ENCODE measurements at places on chromosomes 16 and 17. TPM values are rescaled to one million over a fixed set of nuclear protein-coding genes. Genes with fewer than 3 reads are reported as not detected.

TBC1D3C gene
- total RNA-seq = 1.3 TPM

BTBD17 gene
- total RNA-seq = not detected

AXIN2 gene
- 1.8 TPM for total RNA-seq

DNA sequence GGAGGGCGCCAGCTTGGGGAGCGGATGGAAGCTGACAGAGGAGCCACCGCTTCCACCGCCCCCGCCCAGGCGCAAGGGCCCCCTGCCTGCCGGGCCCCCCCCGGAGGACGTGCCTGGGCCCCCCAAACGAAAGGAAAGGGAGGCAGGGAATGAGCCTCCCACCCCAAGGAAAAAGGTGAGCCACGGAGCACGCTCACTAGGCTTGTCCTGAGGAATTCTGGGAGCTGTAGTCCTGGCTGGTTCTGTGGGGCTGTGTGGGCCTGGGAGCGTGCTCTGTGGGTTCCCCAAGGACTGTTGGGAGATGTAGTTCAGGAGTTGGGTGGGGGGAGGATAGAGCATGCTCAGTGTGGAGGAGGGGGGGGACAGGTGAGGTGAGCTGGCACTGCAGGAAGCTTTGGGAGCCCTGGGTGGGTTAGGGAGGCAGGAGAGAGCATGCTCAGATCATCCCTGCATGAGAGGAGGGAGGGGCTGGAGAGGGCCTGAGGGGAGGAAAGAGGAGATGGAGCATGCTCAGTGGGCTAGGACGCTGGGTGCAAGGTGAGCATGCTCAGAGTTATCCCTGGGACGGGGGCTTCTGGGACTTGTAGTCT is 4.5 kb downstream of the FBXL19 start:
- DNase-seq = peak; percentile 42

- DNase-seq = no peak
Observed at GRCh38 chr16:73499276-73499675, 451.3 kb upstream of the ZFHX3 start.

- no peak for DNase-seq
Observed at GRCh38 chr17:56676810-56677209, 83.3 kb downstream of the NOG start.

DNA sequence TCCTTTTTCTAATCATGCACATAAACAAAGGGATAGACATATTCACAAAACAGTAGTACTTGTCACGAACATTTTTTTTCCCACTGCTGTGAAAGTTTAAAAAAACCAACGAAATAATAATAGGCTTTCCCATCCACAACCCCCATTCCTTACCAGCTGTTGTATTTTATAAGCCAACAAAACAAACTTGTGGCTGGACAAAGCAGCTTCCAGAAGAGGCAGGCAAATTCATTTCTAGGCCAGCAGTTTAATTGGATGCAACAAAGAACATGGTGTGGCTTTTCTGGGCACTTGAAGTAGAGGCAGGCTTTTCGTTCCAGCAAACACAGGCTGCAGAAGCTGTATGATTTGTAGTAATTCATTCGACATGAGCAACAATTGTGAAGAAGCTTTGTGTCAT is 56.0 kb upstream of the FAM20A start:
- peak; percentile 1 for DNase-seq

DNA sequence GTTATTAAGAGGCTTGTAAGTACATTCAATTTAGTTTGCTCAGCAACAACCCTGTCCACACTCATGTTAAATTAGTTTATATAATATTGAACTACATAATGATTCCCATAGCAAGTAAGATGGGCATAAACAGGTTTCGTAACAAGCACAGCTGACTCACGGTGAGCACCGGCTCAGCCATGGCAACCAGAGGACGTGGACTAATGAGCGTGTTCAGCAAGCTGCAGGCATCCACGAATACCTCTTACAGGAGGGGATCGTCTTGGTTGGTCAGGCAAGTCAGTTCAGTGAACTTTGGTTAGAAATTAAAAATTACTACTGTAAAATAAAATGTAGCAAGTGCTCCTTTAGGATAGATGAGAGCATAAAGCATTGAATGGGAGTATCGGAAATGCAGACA is 58.4 kb downstream of the ELAC2 start:
- DNase-seq = peak; percentile 79

DNA sequence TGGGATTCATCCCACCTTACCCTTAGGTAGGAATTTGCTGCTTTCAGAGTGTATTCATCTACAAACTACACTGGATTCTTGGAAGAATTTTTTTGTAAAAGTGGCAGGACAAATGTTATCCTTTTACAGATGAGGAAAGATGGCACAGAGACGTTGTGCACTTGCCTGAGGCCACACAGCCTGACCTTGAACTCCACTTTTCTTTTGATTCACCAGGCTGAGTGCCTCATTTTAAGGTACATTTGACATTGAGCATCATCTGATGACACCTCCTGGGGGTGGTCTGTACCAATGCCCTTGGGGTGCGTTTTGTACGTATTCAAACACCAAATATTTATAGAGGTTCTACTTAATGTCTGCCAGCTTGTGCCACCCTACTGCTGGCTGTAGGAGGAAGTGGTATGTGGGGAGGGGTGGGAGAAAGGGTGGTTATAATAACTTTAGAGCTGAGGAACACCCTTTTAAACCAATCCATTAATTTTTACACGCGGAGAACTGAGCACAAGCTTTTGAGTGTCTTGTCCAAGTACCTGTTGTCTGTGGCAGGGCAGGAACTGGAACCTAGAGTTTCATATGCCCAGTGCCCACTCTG is 29.1 kb downstream of the HS3ST3B1 start:
- DNase-seq = no peak

All from fibroblast of lung (primary cell).